HS-27A (cell line): ENCODE measurements at places on chromosomes 2 and 18.

GRCh38 chr2:11923935-11924334 is 177.5 kb downstream of the LPIN1 start:
- no peak for DNase-seq

- DNase-seq: no peak
Observed at GRCh38 chr2:225683258-225683657, 283.7 kb downstream of the NYAP2 start.

DNA sequence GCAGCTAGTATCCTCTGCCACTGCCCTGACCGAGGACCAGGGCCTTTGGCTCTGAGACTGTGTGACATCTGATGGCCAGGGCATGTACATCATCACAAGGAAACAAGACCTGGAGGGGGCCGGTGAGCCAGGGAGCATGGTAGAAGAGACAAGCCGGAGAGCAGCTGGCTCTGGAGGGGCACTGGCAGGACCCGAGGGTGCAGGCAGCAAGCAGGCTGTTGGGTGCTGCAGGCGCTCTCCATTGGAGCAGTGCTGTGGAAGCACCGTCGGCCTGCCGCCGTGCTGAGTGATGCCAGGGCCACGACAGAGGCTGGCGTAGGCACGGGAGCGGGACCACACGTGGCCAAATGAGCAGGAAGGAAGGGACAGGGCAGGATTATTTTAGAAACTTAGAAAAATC is 335.2 kb downstream of the GBX2 start:
- DNase-seq: no peak

- DNase-seq: no peak
Observed at GRCh38 chr18:42414756-42415454, 459.9 kb downstream of the PIK3C3 start.

- no peak for DNase-seq
Observed at GRCh38 chr2:105641389-105641811, 103.3 kb upstream of the NCK2 start.

GRCh38 chr2:100301881-100302584 is 20.3 kb downstream of the LONRF2 start:
- DNase-seq: no peak

- no peak for DNase-seq
Observed at GRCh38 chr2:176135035-176135440, 5.5 kb downstream of the HOXD8 start.

DNA sequence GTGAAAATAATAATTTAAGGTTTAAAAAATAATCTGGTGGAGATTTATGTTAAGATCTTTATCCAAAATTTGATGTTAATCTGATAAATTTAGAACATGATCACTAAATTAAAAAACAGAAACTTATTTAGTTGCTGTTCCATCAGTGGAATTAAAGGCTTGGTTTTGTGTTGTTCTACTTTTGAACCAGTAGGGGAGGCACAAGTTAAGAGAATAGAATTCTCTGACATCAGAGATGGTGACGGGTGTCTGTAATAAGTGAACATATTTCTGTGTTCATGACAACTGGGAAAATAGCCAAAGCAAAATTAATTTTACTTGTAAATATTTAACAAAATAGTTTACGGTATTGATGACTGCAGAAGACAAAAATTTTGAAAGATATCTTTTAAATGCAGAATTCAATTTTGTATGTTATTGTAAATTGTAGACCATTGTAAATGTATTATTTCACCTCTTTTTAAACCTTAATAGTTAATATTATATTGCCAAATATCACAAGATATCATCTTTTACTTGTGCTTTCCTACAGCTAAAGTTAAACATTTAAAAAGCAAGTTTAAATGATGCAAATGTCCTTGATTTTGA is 106.0 kb downstream of the UBR3 start:
- DNase-seq: no peak
